IgD-negative memory B cell (primary cell): ENCODE measurements at places on chromosomes 7 and 10. TPM values are rescaled to one million over a fixed set of nuclear protein-coding genes. Genes with fewer than 3 reads are reported as not detected.

Gene FAM149B1
- polyA plus RNA-seq = 5.5 TPM

Gene SFTPA1
- polyA plus RNA-seq = not detected

Gene MRLN
- not detected for polyA plus RNA-seq

Gene CDC14C
- polyA plus RNA-seq = not detected

Gene MPP7
- 2.3 TPM for polyA plus RNA-seq

Gene HTR5A
- not detected for polyA plus RNA-seq

Gene GPR26
- polyA plus RNA-seq = not detected

Gene ATG9B
- polyA plus RNA-seq = 11.2 TPM

Gene HOXA3
- not detected for polyA plus RNA-seq

Gene JCAD
- polyA plus RNA-seq = not detected

Gene PRSS37
- polyA plus RNA-seq = not detected

Gene UCMA
- polyA plus RNA-seq = not detected

Gene NUP42
- polyA plus RNA-seq = 52.1 TPM

Gene SH2D4B
- polyA plus RNA-seq = not detected

Gene NKX1-2
- polyA plus RNA-seq = not detected

Gene CDH23
- polyA plus RNA-seq = not detected

Gene CRYGN
- not detected for polyA plus RNA-seq

Gene CYP2C19
- not detected for polyA plus RNA-seq

Gene PAOX
- polyA plus RNA-seq = 55.4 TPM

Gene SLC13A1
- polyA plus RNA-seq = not detected

Gene SAMD9
- 21.6 TPM for polyA plus RNA-seq

Gene FAM25C
- not detected for polyA plus RNA-seq

Gene DGKB
- polyA plus RNA-seq = not detected

Gene OR6V1
- not detected for polyA plus RNA-seq

Gene CRHR2
- not detected for polyA plus RNA-seq

Gene MEIG1
- polyA plus RNA-seq = 2.4 TPM

Gene IQUB
- polyA plus RNA-seq = not detected

Gene ABCB4
- polyA plus RNA-seq = 12.5 TPM

Gene SPAG6
- polyA plus RNA-seq = not detected

Gene MUC3A
- not detected for polyA plus RNA-seq

Gene NPSR1
- polyA plus RNA-seq = not detected

Gene TBX20
- polyA plus RNA-seq = not detected

Gene CYP3A7
- polyA plus RNA-seq = not detected

Gene ASB10
- not detected for polyA plus RNA-seq

Gene PRTFDC1
- not detected for polyA plus RNA-seq

Gene SRRM3
- polyA plus RNA-seq = not detected

Gene CNPY1
- polyA plus RNA-seq = not detected

Gene LEP
- polyA plus RNA-seq = not detected

Gene A1CF
- not detected for polyA plus RNA-seq

Gene CTNNA3
- 1.0 TPM for polyA plus RNA-seq
